Upper lobe of right lung (tissue), 1 donor: ENCODE measurements at places on chromosomes 3 and 15.
A peak's percentile ranks its signal among the peaks of the same experiment; 100 is the strongest.

DNA sequence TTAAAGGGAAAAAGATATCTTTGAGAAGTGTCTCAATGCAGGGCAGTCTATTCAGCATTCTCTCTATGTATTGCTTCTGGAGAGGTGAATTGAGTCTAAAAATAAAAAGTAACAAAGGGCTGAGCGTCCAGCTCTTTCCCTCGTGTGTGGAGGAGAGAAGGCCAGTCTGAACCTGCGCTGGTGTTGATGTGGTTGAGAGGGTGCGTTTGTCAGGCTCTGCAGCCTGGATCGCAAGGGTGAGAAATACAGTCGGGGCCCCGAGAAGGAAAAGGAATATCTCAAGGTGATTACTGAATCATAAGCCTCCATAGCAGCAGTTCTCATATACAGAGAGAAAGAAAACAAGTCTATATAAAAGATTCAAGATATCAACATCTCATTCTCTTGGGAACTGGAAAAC, 494.1 kb upstream of the MDFIC2 start:
- no peak for DNase-seq

DNA sequence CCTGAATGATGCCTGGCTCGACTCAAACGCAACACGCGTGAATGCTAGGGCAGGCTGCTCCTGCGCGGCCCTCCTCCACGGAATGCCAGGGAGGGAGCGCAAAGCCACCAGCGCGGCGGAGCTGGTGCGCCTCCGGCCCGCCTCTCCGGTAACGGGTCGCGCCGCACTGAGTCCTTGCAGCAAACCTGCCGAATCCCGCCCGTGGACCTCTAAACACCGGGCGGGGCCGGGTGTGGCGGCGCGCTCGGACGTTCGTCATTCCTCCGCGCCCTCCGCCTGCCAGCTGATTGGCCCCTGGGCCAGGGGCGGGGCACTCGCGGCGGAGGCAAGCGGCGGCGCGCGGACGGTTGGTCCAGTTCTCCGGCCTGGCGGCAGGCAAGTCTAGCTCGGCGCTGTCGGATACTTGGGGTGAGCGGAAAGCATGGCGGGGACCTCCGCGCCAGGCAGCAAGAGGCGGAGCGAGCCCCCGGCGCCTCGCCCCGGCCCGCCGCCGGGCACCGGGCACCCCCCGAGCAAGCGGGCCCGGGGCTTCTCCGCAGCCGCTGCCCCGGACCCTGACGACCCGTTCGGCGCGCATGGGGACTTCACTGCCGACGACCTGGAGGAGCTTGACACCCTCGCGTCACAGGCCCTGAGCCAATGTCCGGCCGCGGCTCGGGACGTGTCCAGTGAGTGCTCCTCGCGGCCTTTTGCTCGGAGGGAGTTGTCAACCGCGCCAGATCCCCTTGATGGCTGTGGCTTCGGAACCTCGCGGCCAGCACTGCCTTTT, at the start of gene ATRIP:
Gene ATRIP (plus strand): TSS at position 313 of the 769 bp plus-strand sequence. CDS start 109 bp downstream, at position 422.
- peak; percentile 96 for DNase-seq

DNA sequence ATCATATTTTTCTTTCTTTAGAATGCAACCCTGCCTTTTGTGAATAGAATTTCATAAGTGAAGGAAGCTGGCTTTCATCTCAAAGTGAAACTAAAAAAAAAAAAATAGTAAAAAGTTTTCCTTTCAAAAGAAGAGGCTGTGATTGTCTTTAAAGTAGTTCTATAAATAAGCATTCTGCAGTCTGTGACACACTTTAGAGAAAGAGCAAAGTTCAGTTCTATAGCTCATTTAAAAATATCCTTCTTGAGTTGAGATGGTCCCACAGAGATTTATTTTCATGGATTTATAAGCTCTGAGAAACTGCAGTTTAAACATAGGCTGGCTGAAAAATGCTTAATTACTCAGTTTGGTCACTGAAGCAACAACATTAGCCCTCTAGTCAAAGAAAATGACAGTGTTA, 36.1 kb upstream of the CNTN6 start:
- no peak for DNase-seq

GRCh38 chr15:60535743-60536142, 56.8 kb upstream of the ICE2 start:
- no peak for DNase-seq

DNA sequence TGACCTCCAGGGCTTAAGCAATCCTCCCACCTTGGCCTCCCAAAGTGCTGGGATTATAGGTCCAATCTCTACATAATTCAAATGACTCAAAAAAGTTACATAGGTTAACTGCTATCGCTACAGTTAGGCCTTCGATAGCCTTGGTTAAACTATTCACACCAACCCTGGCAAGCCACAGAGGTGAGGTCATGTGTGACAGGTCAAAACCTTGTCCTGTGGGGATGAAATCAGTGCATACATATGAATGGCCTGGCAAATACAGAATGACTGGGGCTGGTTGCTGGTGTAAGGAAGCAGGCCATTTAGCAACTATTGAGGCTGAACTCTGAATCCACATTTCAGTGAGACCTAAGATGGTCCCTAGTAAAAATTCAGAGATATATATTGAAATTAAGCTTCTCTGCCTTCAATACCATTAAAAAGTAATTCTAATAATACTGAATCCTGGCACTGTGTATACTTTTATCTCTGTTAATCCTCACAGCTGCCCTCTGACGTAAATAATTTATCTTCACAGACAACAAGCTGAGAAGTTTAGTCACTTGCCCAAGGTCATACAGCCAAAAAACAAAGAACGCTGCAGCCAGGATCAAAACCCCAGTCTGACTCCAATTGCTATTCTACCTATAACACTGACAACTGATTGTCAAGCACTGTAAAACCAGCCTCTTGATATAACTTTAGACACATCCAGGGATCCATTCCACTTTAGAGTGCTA, 35.3 kb downstream of the MKRN2 start:
- DNase-seq = no peak

DNA sequence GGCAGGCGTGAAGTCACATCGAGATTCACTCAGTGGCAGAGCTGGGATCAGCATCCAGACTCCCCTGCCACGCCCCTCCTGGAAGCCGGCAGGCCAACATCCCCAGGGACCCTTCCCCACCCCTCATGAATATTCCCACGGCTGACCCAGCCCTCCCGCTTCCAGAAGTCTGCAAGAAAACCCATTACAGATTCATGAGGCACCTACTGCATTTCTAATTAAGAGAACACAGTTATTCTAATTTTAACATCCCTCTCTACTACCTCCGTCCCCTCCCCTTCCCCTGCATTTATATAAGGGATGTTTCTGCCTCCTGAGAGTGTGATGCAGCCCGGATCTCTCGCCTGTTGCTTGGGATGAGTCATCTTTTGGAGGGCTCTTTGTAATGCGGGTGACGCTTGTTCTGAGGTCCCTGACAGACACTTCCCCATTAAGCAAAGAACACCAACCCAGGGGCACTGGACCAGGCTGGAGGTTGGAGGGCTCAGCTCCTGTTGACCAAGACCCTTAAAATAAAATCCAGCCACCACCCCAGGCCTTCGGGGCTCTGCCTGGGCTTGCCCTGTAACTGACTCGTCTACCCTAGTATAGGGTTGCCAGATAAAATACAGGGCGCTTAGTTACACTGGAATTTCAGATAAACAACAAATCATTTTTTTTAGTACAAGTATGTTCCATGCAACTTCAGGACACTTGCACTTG, 118.7 kb downstream of the NUP210 start:
- DNase-seq = no peak

DNA sequence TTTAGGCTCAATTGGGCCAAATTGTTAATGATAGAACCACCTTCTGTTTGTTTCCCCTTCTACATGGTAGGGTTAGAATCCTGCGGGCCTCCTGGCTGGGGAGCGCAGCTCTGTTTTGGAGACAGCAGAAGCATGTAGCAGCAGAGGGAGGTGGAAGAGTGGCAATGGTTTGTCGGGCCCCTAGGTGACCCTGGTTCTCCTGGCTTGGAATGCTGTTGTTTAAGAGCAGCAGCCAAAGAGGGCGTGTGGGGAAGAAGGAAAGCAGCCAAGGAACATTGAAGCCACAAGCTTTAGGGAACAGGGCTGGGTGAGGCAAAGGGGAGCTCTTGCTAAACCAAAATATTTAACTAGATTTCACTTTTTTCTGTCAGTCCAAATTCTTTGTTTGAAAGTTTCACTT, 213.7 kb upstream of the NR2E3 start:
- no peak for DNase-seq

DNA sequence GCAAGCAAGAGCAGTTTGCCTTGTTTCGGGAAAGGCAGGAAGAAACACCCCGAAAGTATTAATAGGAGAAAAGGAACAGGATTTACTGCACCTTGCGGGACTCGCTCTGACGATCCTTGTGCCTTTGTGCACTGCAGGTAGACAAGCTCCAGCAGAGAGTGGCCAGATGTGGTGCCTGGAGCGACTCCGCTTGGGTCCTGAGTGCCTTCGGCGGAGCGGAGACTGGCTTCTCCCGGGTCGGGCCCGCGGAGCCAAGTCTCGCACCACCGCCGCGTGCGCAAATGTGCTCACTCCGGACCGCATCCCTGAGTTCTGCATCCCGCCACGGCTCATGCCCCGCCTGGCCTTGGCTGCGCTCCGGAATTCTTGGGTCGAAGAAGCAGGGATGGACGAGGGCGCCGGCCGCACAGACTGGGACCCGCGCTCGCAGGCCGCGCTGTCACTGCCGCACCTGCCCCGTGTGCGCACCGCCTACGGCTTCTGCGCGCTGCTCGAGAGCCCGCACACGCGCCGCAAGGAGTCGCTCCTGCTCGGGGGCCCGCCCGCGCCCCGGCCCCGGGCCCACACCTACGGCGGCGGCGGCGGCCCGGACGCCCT, 769 bp downstream of the C2CD4A start:
- peak; percentile 71 for DNase-seq

GRCh38 chr3:122784436-122784835, 9.2 kb downstream of the HSPBAP1 start:
- DNase-seq = no peak

DNA sequence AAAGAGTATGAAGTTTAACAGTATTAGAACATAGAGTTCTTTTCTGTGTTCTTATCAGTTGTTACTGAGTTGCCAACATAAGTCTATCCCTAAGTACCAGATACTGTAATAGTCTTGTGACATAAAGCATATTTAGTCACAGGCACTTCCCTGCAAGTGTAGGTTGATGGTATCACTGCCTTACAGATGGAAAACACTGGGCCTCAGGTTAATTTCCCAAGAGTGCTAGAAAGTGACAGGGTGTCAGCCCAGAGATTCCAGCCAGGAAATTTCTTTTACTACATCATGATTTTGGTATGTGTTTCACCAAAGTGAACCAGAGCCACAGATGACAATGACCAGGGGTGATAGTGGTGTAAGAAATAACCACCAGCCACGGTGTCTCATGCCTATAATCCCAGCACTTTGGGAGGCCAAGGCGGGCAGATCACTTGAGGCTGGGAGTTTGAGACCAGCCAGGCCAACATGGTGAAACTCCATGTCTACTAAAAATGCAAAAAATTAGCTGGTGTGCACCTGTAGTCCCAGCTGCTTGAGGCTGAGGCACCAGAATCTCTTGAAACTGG, 3.2 kb downstream of the EIF1B start:
- no peak for DNase-seq

GRCh38 chr15:76994001-76994400, 925 bp upstream of the PSTPIP1 start:
- peak; percentile 69 for DNase-seq

DNA sequence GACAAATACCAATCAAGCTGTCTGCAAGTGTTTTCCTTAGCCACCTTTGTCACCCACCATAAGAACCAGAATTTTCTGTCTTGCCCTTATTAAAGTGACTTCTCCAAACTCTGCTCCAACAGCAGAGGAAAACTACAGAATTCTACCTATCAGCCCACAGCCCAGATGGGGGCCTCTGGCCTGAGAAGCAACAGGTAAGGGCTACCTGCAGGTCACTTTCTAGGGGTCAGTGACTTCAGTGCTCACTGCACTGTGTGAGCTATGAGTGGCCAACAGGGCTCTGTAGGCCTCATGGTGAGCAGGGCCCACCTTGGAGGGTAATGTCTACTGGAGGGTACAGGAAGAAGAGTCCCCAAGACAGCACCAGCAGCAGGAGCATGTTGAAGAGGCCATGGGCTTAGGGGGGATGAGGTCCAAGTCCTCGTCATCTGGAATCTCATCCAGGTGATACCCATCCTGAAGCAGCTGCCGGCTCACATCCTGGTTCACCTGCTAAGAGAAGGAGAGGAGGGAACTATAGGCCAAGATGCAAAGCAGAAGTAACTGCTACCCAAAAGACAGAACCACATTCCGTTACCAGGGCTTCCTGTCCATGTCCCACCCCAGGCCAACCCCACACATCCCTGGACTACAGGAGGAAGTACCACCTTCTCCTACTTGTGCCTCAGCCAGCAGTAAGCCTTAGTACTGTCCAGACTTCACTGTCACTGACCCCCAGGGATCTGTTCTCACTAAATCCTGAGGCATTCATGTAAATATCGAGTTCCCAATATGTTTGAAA, 4.2 kb downstream of the FAM219B start:
- no peak for DNase-seq

DNA sequence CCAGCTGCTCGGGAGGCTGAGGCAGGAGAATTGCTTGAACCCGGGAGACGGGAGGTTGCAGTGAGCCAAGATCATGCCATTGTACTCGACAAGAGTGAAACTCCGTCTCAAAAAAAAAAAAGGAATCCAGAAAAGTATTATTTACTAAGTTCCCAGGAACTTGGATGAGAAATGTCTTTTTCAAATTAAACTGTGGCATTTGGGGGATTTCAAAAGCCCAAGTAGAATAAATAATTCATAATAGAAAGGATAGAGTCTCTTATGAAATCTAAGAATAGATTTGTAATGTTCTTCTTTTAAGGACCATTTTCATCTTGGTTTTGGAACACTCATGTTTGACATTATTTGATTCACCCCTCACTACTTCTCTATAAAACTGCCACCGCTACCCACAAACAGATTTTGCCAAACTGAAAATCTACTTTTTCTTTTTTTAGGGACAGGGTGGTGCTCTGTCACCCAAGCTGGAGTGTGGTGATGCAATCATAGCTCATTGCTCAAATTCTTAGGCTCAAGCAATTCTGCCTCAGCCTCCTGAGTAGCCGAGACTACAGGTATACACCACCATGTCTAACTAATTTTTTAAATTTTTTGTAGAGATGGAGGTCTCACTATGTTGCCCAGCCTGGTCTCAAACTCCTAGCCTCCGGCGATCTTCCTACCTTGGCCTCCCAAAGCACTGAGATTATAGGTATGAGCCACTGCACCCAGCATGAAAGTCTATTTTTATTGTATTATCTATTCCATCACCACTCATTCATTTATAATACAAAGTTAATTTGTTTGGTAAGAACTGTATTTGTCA, 99.3 kb downstream of the SENP2 start:
- no peak for DNase-seq

GRCh38 chr3:177807150-177807875, 610.0 kb upstream of the TBL1XR1 start:
- no peak for DNase-seq
